Spleen (tissue), 13 donors: ENCODE measurements at places on chromosomes 5 and 9. TPM values are rescaled to one million over a fixed set of nuclear protein-coding genes. Genes with fewer than 3 reads are reported as not detected.

Gene UBE2QL1
- 0.40 TPM for total RNA-seq

- no peak for DNase-seq
- no peaks in the 10 kb centered on the region for H3K36me3 ChIP-seq
- peaks cover 5% of the 10 kb centered on the region for H3K4me1 ChIP-seq
- H3K27me3 ChIP-seq = no peaks in the 10 kb centered on the region
Measured at GRCh38 chr9:110876929-110877328, 161.3 kb downstream of the LPAR1 start.

DNA sequence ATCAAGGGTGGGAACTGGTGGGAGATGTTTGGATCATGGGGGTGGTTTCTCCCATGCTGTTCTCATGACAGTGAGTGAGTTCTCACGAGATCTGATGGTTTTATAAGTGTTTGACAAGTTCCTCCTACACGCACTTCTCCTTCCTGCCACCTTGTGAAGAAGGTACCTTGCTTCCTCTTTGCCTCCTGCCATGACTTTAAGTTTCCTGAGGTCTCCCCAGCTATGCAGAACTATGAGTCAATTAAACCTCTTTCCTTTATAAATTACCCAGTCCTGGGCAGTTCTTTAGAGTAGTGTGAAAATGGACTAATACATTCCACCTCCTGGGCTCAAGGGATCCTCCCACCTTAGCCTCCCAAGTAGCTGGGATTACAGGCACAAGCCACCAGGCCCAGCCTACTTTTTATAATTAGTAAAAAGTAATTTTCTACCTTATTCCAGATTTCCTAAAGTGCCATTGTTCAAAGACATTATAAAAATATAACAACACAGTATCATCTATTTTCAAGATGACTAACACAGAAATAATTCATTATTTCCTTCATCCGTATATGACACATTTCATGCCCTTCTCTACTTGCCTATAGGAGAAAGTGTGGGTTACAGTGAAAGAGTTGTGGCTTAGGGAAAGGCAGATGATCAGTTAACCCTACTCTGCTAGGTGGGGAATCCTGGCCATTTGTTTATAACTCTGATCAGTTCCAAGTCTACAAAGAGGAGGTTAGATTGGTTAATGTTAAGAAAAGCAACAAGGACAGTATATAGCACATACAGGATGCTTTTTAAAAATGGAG is 99.9 kb downstream of the TTC39B start:
- H3K4me3 ChIP-seq = no peak overlapping the region
- no peaks in the 10 kb centered on the region for H3K27me3 ChIP-seq
- no peak for DNase-seq
- peaks cover 66% of the 10 kb centered on the region for H3K36me3 ChIP-seq
- H3K4me1 ChIP-seq = no peaks in the 10 kb centered on the region

Gene CDKN2B
- 25.7 TPM for total RNA-seq

DNA sequence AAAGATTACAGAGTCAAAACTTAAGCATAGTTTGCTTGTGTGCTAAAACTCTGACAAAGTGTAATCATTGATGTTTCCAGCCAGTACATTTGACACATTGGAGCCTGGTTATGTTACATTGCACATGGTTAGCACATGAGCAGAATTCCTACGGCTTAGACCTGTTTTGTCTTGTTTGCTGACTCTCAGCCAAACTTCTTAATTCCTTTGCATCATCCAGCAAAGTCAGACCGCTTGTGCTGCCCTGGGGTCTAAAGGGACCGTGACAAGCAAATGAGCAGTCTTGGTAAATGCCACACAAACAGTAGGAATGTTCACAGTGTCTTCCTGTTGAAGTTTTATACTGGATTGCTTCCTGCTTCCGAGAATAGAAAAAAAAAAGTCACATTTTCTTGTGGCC is 72.0 kb upstream of the ENTREP1 start:
- peak overlapping the region; percentile 60 for H3K27ac ChIP-seq
- no peaks in the 10 kb centered on the region for H3K4me1 ChIP-seq
- no peak overlapping the region for H3K4me3 ChIP-seq
- no peaks in the 10 kb centered on the region for H3K27me3 ChIP-seq
- H3K36me3 ChIP-seq = peaks cover 60% of the 10 kb centered on the region
